ENCODE measurements at places on chromosomes 6 and 20.

DNA sequence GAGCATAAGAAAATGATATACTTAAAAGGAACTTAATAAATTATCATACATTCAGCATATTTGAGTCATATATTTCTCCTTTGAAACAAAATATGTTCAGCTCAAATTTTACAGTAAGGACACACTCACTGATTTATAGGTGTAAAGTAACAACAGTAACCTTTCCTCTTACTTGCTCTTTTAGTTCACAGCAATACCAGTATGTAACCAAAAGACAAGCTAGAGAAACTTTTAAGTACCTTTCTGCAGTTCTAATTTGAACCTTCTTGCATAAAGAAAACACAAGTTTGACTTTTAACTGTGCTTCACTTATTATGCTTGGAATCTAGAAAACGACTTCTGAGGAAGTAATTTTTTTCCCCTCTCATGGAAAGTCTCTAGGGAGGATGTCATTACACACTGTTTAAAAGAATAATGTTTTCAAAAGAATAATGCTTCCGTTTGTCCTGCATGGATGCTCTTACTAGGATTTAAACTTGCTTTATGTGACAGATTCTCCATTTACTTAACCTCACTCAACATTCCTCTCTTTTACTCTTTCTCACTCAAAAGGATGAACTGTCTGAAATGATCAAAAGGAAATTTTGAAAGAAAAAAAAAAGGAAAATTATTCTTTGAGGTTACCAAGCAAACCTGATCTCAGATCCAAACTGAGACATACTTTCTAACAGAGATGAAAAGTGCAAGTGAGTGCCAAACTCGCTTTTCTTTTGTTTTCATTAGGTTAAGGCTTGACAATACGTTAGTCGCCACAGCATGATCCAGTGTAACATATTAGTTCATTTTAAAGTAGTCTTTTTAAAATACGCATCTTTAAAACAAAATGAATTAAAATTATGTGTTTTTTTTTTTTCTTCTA, 22.4 kb upstream of the CALHM6 start:
- no peak for DNase-seq

DNA sequence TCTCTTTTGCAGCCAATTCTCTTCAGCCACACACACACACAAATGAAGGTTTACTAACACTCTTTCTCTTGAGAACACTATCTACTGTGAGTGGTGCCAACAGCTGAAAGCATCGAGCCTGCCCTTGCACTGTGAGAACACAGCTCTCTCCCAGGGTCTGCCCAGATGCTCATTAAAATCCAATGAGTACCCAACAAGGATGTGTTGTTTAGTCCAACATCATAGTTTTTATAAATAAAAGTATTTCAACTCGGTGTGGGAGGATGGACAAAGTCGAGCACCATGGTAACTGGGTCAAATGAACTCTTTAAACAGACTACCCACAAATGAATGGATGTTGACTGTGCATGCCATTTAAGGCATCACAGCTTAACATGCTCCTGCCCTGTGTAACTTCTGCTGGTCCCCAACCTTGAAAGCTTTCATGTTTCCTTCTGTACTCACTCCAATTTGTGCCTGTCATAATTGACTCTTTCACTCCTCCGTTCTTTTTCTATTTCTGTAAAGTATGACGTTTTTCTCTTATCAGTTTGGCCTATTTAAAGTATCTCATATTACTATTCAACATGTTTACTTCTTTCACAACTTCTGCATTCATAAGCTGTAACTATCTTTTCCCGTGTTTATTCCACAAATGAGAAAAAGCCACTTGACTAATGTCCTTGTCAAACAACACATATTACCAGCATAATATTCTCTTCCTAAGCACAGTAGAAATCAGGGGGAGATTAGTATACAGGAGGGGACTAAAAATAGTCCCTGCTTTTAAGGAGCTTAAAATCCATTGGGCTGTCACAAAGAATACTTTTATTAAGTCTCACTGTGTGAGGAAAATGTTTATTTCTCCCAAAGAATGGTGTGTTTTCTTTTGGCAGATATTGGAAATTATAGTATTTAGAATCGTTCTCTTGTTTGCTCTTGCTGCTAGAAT, 215.4 kb downstream of the RFPL4B start:
- DNase-seq, result no peak

GRCh38 chr20:25237610-25238318, 10.1 kb upstream of the PYGB start:
- no peak for DNase-seq

DNA sequence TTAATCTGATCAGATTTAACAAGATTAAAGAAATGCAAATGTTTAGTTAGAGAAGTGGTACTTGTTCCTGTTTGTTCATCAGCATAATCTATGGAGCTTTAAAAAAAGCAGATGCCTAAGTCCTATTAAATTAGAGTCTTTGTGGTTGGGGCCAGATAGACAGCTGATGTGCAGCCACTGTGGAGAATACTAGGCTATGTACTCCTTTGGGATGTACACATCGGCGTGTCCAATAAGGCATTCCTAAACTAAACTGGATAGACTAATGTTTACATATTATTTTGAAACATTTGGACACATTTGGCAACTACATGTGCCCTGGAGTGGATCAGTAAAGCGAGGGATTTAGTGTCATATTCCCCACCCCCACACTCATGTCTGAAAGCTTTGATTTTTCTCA, 459.5 kb downstream of the LMBRD1 start:
- no peak for DNase-seq

GRCh38 chr6:32741031-32741960, at the start of gene HLA-DQA2:
Gene HLA-DQA2 (plus strand): TSS chr6:32741391. CDS start chr6:32741444, 53 bp downstream.
- no peak for DNase-seq

GRCh38 chr6:14865531-14866100, 380.3 kb upstream of the JARID2 start:
- DNase-seq, result no peak

DNA sequence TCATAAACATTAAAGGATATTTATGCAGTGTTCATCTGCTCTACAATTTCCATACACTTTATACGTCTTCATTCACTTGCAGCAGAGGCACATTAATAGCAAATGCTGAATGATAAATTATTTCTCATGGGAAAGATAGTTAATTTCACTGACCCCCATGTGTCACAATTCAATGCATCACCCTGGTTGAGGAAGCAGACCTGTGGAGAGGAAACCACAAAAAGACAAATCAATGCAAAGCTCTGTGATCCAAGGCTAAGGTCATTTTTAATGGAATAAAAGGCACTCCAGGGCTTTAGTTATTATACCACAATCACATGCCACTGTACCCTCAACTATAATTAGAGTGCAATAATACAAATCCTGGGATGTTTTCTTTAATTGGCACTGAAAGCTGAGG, 40.3 kb upstream of the TENT5A start:
- DNase-seq, result no peak

GRCh38 chr6:62746968-62747367, 460.9 kb upstream of the KHDRBS2 start:
- DNase-seq, result no peak

DNA sequence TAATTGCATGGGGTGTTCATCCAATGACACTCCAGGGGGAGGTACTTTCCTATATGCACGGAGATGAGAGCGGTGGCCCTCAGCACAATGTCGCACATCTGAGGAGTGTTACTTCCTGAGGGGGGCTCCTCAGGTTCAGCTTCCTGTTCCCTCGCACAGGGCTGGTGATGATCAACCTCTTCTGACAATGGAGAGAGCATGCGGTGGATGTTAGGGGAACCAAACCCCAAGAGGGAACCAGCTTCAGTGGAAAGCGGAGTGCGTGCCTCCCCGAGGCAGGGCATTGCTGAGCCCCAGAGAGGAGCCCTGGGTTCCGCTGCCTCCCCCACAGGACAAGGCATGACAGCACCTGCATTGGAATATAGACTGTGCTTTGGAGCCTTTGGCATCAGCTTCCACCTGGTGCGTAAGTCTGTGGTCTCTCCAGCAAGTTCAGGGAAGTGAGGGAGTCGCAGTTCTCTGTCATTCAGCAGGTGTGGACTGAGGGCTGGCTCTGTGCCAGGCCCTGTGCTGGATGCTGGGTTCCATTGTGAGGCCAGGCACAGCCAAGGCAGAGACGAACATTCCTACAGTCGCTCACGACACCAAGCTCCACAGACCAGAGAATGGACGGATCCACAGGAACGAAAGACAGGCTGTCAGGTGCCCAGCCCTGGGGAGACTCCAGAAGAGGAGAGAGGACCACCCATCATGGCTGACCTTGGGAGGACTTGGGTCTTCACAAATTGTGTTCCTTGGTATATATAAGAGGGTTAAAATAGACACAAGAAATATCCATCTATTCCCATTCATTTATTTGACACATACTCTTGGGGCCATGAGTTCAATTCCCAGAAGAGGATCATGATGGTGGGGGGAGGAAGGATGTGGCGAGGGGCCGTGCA, 3.9 kb upstream of the ZNF831 start:
- no peak for DNase-seq

DNA sequence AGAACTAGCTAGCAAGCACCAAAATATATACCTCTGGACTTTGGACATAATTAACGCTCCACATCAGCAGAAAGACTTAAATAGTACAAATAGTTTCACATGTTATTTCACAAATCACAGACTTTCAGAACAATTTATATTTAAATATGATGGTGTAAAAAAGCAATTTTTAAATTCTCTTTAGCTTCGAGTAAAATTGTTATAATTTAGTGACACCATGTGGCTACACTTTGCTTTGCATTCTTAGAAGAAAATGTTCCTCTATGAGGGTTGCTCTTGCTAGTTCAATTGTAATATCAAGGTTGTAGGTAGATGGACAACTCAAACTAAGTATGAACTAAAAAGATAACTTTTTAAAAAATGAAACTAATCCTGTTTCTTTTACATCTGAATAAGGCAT, 69.0 kb downstream of the BTBD9 start:
- no peak for DNase-seq

- DNase-seq, result no peak
These were observed 54.5 kb downstream of the DZANK1 start for GRCh38 chr20:18412221-18412901.

GRCh38 chr6:163964789-163965188, 550.3 kb downstream of the QKI start:
- DNase-seq, result no peak

DNA sequence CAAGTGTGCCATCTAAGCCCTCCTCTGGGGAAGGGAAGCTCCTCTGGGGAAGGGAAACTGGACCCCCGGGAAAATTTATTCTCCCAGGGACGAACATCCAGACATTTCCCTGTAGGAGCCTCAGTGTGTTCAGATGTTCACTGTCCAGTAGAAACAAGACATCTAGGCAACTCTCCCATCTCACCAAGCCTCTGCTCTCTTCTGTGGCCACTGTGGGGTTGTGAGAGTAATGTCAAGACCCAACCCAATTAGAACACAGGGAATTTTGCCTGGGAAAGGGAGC, 3.6 kb upstream of the PTGIS start:
- no peak for DNase-seq
